ENCODE measurements at places on chromosomes 4 and X. TPM values are rescaled to one million over a fixed set of nuclear protein-coding genes. Genes with fewer than 3 reads are reported as not detected.
A peak's percentile ranks its signal among the peaks of the same experiment; 100 is the strongest.

ARX gene
- total RNA-seq = not detected

ARHGAP6 gene
- 0.06 TPM for total RNA-seq

ENPP6 gene
- not detected for total RNA-seq

ADAMTS3 gene
- not detected for total RNA-seq

CTAG1A gene
- not detected for total RNA-seq

CT45A1 gene
- not detected for total RNA-seq

MAGEA10 gene
- not detected for total RNA-seq

CCDC158 gene
- total RNA-seq = not detected

TNMD gene
- total RNA-seq = not detected

ARMCX1 gene
- total RNA-seq = not detected

MAGEA3 gene
- not detected for total RNA-seq

TCEAL7 gene
- not detected for total RNA-seq

DNA sequence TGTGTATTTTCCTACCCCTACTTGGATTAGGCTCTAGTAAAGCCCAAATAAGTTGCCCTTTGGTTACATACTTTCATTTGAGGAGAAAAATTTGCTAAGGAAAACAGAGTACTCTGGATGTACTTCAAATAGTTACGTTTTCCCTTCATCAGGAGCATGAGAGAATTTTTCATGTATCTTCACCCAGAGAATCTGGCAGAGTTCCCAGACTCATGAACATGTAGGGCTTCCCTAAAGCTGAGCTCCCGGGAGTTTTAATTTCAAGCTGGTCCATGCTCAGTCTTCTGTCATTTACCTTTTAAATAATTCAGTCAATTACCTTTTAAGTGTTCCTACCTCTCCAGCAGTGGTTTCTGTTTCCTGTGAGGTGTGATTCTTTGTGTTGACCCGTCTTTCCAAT, 367.5 kb upstream of the GRID2 start:
- DNase-seq = no peak

GRCh38 chr4:56692576-56692975, 11.5 kb upstream of the HOPX start:
- DNase-seq = no peak

GRCh38 chr4:86036736-86037135, 323.1 kb downstream of the MAPK10 start:
- no peak for DNase-seq

DNA sequence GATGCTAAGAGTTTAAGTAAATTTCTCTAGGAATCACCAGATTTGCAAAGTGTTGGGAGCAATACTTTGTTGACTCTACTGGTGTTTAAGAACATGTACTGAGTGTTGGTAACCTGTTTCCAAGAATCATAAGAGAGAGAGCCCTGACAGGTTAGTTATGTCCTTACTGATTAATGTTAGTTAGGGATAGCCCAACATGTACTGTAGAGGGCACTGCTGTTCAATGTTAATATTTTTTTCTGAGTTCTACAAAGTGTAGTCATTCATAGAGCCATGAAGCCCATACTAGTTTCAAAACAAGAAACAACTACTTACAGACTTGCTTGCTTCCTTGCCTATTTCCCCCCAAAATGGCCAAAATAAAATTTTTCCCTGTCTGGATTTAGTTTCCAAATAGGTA, 11.9 kb downstream of the TMPRSS11D start:
- peak; percentile 24 for DNase-seq

- DNase-seq = no peak
These were observed 10.0 kb downstream of the EXOSC9 start for GRCh38 chr4:121811122-121811521.

DNA sequence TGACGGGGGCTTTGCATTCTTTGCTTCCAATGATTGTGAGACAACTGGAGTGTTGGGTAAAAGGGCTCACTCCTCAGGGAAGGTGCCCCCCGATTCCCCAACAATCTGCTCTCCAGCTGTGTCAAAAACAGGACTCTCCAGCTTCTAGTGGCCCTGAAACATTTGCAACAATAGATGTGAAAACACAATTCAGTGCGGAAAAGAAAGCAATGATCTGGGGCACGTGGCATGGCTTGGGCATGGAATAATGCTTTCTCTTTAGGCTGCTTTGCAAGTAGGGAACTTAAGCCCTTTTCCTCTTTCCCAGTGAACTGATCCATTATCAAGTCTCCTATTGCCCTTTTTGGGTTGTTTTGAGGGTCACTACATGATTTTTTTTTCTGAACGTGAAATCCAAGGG, 239.9 kb downstream of the C4orf33 start:
- DNase-seq = no peak

DNA sequence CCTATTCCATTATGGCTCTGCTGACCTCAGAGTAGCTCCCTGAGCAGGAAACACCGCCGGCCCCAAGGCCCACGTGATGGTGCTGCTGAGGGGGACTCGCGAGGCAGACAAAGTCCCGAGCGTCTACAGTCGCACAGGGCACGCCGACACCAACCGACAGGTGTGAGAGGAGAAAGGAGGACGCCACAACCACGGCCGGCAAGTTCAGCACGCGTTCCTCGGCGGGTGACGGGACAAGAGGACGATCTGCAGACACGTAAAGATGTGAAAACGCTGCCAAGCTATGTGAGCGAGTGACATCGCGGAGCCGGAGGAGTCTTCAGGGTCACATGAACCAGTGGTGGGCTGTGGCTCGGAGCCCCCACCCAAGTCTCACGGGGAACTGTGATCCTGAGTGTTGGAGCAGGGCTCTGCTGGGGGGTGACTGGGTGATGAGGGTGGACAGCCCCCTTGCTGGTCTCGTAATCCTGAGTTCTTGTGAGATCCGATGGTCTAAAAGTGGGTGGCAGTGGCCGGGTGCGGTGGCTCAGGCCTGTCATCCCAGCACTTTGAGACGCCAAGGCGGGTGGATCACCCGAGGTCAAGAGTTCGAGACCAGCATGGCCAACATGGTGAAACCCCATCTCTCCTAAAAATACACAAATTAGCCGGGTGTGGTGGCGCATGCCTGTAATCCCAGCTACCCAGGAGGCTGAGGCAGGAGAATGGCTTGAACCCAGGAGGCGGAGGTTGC, 34.0 kb downstream of the PPP2R3B start:
- DNase-seq = no peak

DNA sequence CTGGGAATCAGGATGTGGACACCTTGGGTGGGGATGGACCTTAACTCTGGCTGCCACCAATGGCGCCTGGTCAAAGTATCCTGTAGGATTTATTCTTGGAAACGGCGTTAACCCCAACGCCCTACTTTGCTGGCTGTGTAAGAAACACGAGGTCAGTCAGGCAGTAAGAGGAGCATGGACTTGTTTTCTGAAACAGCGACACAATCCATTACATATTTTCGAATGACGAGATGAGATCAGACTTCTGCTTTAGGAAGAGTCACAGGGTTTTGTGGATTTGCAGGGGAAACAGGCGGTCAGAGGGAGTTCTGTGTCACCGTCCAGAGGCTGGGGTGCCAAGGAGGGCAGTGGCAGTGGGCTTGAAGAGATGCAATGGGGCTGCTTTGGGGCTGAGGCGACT, 92.2 kb downstream of the TBL1X start:
- no peak for DNase-seq

GRCh38 chr4:122854447-122855352, 28.1 kb downstream of the FGF2 start:
- DNase-seq = no peak

- no peak for DNase-seq
These were observed 19.7 kb upstream of the BBS12 start for GRCh38 chr4:122712782-122713181.

DNA sequence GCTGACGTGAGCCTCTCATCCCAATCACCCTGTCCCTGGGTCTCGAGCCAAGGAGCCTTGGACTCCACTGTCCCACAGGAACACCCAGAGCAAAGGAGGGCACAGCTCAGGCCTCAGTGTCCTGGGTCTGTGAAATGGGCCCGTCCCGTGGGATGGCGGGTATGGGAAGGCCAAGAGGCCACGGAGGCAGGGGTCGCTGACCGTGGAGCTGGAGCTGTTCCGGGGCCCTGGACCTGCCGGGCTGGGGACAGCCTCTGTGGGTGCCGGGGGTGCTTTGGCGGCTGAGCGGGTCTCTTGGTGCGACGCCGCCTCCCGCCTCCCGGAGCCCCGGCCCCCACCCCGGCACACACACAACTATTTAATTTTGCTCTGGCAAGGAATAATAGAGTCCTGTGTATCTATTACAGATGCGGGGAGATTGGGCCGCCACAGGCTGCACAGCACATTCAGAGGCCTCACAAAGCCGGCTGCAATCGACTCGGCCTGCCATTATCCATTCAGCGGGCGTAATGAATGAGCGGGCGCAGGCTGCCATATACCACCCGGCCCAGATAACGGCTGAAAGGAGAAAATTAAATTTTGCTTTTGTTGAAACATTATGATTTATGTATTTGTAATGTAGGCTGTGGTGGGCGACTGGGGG, 83.9 kb upstream of the NKX1-1 start:
- DNase-seq = no peak

DNA sequence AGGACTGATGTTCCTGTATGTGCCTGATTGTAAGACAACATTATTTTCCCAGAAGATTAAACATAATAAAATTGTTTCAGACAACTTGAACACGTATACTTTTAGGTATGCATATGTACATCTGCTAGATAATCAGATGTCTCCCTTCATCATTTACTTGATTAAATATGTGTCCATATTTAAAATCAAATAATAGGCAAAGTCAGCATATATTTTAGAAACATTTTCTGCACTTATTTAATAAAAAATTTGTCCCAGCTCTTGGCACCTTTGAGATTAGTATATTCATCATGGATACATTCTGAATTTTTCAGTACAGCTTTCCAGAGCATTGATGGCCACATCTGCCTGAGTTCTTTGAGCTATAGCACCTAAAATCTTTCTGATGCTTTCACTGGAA, 106.0 kb downstream of the ARHGAP10 start:
- no peak for DNase-seq

- DNase-seq = no peak
These were observed 87.3 kb downstream of the CAMK2D start for GRCh38 chr4:113674251-113674650.

GRCh38 chrX:111695297-111695880, 14.4 kb downstream of the ALG13 start:
- DNase-seq = no peak

- no peak for DNase-seq
These were observed 424.2 kb downstream of the FGF13 start for GRCh38 chrX:138287205-138287877.

DNA sequence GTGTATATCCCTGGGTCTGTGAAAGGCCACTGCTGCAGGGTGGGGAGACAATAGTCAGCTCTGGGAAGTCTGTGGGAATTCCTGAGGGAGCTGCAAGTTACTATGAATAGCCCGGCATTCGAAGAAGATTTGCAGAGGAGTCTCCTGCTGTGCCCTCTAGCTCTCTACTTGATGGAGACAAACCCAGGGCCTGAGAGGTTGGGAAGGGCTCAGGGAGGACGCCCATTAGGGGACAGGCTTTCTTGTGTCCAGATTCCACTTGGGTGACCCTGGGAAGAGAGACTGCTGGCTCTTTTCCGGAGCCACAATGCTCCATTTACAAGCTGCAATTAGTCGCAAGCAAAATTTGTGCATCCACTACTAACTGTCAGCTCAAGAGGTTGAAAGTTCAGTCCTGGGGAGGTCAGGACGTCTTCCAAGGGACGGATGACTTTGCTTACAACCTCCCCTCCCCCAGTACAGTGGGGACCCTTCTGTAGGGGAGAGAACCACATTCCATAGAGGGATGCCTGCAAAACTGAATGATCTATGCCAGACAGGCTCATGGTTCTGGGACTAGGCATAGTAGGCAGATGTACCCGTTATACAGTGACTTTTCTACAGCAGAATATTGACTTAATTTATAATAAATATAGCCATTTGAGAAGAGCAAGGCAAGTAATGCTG, 48.2 kb upstream of the PHOX2B start:
- no peak for DNase-seq

GRCh38 chrX:2390754-2391153, 110.0 kb downstream of the DHRSX start:
- DNase-seq = no peak

DNA sequence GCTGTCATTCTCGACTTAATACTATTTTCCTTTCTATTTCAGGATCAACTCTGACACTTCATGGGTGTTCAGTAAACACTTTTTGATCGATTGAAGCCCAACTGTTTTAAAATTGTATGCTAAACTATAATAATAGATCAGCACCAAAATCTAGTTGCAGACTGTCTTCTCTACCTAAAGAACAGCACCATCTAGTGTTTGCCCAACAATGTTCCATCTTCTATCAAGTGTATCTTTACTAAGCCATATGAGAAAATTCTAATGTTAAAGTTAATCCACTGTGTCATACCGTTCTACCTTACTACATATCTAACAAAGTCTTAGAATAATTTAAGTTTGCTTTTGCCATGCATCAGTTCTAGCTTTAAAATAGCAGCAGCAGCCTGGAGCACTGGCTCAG, 113.0 kb upstream of the PRDX4 start:
- DNase-seq = peak; percentile 6

GRCh38 chr4:123351713-123352112, 44.9 kb upstream of the SPRY1 start:
- DNase-seq = no peak

Data from HepG2 (cell line).